ENCODE measurements at places on chromosomes 2 and 18.

- no peak for DNase-seq
Observed at GRCh38 chr18:74773171-74773624, 175.5 kb downstream of the ZNF407 start.

DNA sequence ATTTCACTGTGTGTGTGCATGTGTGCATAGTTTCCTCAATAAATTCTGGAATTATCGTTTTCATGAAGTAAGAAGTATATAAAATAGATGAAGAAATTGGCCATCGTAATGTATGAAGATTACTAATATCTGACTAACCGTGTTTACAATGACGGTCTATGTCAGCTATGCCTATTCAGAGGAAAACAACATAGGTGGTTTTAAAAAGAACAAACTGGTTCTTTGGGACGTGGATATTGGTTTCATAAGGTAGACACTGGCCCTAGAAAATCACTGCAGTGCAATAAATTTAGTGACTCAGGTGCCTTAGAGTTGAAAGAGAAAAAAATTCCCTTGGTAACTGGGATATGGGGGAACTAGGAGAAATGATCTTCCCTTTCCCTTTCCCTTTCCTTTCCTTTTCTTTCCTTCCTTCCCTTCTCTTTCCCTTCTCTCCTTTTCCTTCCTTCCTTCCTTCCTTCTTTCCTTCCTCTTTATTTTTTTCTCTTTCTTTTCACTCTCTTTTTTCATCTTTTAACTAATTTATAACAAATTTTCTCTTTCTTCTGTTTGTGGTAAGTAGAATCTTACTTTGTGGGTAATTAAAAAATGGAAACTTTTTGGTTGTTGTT, 36.4 kb downstream of the MAP2 start:
- DNase-seq = no peak

- DNase-seq = no peak
Observed at GRCh38 chr2:71789556-71790204, 336.3 kb downstream of the DYSF start.

DNA sequence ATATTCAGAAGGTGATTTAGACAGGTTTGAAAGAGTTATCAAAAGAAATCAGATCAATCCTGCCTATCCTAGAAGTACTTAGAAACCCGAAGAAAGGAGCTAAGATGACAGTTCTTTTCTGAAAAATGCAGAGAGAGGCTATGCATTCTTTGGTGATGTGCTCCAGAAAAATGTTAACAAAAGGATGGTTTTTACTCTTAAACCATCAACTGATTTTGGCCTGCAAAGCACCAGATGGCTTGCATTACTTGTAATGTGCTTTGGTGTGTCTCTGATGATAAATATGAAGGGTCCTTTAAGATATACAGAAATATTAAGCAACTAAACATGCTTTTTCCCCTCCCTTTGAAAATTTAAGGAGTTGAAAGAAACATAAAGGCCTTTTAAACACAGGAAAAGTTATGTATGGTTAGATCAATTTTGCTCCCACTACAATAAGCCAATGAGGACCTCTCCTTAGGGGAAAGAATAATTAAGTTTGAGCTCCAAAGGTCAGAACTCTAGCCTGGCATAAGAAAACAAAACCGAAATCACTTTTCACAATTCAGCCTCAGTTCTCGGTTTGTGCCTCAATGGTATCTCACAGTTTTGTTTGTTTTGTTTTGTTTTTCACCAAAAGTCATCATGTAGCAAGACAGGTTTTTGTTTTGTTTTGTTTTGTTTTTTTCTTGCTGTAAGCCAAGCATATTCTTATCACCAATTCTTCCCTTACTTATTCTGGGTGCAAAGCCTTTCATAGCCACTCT, 302.4 kb upstream of the NT5C1B start:
- no peak for DNase-seq

DNA sequence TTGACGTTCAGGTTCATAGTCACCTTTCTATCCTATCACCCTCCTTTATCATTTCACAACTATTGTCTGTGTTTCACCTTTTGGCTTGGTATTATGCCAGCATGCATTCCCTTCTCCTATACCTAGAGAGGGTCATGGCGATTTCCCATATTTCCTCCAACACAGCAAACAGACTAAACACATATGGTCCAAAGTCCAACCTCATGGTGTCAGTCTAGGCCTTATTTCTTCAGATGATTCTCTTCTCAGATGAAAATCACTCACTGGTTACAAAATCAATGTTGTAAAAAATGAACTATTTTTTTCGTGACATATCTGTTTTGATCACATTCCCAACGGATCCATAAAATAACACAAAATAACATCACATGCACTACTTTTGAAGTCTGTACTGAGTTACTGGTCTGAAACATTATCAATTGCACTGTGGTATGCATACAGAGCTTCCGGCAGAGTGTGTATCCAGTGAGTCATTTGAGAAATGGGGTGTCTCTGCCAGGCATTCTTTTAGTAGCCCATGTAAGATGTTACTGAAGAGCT, 204.8 kb upstream of the GALNT5 start:
- DNase-seq = no peak

Measured in endothelial cell (in vitro differentiated cells).